Cerebellum (tissue), 4 donors: ENCODE measurements at places on chromosomes 16 and 17. TPM values are rescaled to one million over a fixed set of nuclear protein-coding genes. Genes with fewer than 3 reads are reported as not detected.

Gene CCL14
- 1.1 TPM for total RNA-seq

Gene MT1E
- 1.1 TPM for total RNA-seq

Gene ZG16B
- not detected for total RNA-seq

Gene ETV4
- 6.9 TPM for total RNA-seq

Gene MYH2
- total RNA-seq = 0.91 TPM

Gene ACSM2A
- total RNA-seq = not detected

Gene UBALD1
- total RNA-seq = 3.6 TPM

Gene ZNF594
- 30.5 TPM for total RNA-seq

Gene CCDC200
- total RNA-seq = not detected

Gene KRT14
- total RNA-seq = not detected

Gene ADAM11
- total RNA-seq = 8.0 TPM

Gene P2RX5
- 3.5 TPM for total RNA-seq

Gene ZG16
- 0.09 TPM for total RNA-seq

Gene TP53TG3C
- total RNA-seq = not detected

Gene FMNL1
- total RNA-seq = 3.4 TPM

Gene TBC1D3I
- not detected for total RNA-seq

Gene RMI2
- total RNA-seq = 7.2 TPM

Gene CCL2
- total RNA-seq = 5.5 TPM

Gene LGALS9B
- total RNA-seq = not detected

Gene CCL8
- 0.18 TPM for total RNA-seq

Gene ASGR1
- 11.2 TPM for total RNA-seq
